NCI-H1417 treated with DMSO at 0.1 percent for 48 hours (cell line): ENCODE measurements at places on chromosomes 7 and 10.

DNA sequence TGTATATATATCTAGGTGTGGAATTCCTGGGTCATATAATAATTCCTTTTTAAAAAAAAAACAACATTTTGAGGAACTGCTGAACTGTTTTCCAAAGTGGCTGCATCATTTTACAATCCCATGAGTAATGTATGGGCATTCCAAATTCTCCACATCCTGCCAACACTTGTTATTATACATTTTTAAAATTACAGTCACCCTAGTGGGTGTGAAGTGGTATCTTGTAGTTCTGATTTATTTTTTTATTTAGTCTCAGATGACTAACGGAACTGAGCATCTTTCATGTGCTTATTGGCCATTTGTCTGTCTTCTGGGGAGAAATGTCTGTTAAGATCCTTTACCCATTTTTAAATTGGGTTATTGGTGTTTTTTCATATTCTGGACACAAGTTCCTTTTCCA, 12.0 kb upstream of the KLHL7 start:
- no peak for DNase-seq

DNA sequence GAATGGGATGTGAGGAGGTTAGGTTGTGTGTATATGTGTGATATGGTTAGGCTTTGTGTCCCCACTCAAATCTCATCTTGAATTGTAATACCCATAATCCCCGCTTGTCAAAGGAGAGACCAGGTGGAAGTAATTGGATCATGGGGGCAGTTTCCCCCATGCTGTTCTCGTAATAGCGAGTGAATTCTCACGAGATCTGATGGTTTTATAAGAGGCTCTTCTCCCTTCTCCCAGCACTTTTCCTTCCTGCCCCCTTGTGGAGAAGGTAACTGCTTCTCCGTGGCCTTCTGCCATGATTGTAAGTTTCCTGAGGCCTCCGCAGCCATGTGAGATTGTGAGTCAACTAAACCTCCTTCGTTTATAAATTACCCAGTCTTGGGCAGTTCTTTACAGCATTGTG, 47.3 kb downstream of the NPVF start:
- no peak for DNase-seq

DNA sequence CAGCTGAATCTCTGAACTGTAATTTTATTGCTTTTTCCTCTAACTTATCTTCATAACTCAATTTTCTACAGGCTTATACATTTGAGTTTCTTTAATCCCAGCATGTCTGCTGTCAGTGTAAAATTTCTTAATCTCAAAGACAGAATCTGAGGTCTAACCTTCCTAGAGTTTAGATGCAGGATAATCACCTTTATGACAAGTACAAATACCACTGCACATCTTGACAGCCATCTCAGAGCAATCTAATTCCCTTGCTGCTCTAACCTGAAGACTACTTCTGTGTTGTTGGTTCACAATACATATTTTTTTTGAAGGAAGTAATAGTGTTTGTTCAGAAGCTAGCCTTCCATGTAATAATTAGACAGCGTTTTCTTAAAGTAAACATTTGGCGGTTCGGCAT, 424.2 kb upstream of the ZWINT start:
- DNase-seq = no peak

DNA sequence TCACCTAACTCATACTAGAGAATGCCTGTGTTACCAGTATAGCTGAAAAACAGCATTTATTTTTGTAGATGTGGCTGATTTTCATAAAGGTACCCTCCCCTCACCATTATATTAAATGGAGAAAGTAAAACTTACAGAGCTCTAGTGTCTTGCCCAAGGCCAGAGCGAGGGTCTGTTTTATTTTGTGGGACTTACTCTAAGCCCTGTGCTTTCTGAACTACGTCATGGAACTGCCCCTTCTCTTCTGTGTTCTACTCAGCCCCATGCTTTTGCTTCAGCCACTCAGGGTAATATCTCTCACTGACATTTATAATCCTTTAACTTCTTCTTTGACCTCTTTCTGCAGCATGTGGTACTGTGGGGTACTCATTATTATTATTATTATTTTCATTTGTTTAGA, 10.3 kb upstream of the ZNF786 start:
- DNase-seq = no peak

- DNase-seq = peak; percentile 26
These were observed 194.7 kb upstream of the SEMA3A start for GRCh38 chr7:84389242-84389641.

- DNase-seq = no peak
These were observed 43.8 kb upstream of the ATRNL1 start for GRCh38 chr10:115049318-115049717.

DNA sequence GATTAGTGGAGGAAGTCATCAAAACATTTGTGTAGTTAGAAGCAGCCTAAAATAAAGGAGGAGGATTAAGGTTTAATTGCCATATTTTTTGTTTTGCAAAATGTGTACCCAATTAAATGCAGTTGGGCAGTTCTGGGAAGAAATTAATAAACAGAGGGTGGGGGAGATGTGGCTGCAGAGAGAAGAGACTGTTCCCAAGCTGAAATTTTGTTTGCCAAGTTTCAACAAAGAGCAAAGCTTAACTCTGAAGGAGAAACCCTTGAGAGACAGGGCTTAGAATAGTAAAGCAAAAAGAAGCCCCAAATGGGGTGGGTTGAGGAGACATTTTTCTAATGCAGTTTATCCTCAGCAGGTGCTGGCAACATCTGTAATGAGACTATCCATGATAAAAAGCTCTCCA, 298.0 kb upstream of the NRP1 start:
- no peak for DNase-seq

DNA sequence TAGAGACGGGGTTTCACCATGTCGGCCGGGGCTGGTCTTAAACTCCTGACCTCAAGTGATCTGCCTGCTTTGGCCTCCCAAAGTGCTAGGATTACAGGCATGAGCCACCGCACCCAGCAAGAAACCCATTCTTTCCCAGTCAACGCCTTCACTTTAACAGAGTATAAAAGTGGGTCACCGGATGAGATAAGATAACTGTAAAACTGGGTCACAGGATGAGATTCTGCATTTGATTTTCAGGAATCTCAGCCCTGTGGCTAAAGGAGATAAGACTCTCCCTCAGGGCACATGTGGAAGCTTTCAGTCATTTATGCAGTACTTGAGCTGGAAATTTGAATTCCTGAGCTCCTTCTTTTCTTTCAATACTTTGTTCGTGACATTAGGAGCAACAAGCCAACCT, 70.8 kb downstream of the LRRC17 start:
- no peak for DNase-seq

DNA sequence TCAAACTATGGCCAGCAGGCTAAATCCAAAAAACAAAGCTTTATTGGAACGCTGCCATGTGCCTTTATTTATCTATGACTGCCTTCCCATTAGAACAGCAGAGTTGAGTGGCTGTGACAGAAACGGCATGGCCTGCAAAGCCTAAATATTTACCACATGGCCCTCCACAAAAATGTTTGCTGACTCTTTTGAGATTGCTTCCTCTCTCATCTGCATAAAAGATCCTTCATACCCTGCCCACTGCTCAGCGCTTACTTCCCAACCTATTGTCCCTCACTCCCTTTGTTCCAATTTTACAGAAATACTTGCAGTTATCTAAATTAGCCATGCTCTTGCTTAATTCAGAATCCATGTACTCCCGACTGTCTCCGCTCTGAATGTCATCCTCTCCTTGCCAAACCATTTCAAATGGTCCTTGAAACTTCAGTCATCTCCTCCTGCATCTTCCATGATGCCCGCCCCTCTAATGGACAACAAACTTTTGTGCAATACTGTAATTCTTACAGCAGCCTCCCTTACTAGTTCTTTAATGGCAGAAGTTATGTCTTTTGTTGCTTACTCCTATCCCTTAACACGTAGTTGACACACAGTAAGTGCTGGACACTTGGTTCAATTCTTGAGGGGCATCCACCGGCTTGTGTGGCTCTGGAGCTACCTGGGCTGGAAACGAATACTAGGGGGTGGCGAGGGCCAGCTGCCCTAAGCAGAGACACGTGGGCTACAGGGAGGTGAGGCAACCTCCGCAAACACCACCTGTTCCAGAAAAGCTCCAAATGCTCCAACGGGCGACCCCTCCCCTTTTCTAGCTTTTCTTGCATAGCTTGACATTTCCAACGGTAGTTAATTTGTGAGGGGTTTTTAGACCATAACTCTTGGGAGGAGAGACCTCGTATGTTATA, 832 bp downstream of the XRCC2 start:
- DNase-seq = no peak

DNA sequence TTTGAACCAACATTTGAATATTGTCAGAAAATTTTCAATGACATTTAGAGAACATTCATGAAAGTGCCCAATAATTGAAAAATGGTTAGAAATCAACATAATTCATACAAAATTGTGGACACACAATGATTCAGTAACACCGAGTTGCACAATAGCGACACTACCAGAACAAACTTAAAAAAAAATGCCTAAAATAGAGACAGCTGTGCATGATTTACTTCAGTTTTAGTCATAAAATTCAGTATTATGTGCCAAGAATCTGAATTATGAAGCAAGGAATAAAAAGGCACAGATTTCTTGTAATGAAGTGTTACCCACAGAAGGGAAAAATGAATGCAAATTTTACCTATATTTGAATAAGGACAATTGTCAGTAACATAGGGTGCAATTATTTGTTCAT, 396.0 kb downstream of the SEMA3D start:
- DNase-seq = no peak

- DNase-seq = no peak
These were observed 95.5 kb downstream of the TACC2 start for GRCh38 chr10:122084286-122085041.

DNA sequence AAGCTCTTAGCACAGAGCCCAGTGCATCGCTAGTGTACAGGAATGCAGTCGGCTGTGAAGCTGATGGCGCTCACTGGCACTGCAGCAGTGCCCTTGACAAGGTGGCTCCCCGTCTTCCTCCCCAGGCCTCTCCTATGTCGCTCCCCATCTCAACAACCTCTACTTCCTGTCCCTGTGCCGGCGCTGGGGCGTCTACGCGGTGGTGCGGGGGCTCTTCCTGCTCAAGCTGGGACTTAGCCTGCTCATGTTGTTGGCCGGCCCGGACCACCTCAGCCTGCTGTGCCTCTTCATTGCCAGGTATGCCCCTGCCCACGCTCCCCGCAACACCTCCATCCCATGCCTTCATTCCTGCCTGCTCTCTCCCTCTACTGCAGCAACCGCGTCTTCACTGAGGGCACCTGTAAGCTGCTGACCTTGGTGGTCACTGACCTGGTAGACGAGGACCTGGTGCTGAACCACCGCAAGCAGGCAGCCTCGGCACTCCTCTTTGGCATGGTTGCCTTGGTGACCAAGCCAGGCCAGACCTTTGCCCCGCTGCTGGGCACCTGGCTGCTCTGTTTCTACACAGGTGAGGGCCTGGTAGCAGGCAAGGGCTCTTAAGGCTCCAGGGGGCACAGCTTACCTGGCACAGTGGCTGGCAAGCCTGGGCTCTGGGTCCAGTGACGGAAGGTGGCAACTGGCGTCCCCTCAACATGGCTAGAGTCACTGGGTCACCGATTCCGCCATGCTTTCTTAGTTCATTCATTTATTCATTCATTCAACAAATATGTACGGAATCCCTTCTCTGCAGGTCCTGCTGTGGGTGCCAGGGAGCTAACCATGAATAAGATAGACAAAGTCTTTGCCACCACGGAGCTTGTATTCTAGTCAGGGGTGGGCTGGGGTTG, 22.3 kb upstream of the C10orf95 start:
- no peak for DNase-seq

- no peak for DNase-seq
These were observed 23.2 kb downstream of the NKX2-3 start for GRCh38 chr10:99555825-99556523.

DNA sequence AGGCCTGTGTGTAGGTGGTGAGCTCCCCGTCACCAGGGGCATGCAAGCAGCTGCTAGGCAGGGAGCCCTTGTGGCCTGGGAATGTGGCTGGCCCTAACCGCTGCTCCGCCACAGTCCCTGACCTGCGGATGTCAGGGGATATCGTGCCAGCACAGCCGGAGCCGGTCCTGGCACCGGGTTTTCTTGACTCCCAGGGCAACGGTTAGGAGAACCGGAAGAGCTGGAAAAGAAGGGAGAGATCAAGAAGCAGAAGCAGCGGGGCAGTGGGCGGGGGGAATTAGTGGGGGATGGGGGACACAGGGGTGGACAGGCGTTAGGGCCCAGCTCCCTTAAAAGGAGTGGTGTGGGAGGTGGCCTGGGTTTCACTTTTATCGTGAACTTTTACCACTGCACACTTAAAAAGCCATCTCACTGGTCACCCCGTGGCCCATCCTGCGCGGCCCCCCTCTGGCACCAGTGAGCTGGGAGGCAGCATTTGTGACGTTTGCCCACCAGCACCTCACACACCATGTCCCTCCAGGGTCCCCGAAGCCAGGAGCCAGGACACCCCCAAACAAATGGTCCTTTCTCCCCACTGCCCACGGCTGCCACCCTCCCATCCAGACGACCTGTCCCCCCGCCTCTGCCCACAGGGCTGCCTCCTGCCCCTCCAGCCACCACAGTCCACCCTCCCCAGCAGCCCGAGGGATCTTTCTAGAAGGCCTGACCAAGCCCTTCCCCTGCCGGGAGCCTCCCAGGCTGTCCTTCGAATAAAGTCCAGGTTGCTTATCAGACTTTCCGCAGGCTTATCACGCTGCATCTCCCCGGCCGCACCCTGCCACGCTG, 1.8 kb upstream of the MICALL2 start:
- DNase-seq = no peak

DNA sequence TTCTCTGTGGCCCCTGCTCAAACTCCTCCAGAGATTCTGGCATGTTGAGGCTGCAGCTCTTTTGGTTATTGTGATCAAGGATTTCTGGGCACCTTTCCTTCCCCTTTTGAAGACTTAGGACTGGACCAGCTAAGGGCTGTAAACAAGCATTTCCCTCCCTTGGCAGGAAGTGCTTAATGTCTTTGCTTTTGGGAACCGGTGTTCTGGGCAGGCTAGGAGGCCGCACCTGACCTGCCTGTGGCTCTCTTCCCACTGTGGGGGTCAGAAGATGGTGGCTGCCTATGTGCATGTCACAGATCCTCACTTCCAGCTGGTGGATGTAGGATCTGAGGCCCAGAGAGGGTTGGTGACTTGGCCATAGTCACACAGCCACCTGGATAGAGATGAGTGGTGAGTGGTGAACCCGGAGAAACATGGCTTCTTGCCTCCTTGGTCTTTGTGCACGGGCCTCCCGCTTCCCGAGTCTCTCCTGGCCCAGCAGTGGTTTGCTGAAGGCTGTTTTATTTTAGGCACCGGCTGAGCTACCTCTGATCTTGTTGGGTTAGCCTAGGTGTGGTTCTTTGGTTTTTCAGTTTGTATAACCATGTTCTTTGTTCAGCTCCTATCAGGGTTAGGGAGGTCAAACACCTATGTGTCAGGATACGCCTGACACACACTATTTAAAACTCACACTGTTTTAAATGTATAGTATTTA, 82.0 kb downstream of the GRK5 start:
- no peak for DNase-seq

GRCh38 chr7:34133983-34134782, 228.8 kb downstream of the BMPER start:
- peak; percentile 10 for DNase-seq

- no peak for DNase-seq
These were observed 5.2 kb upstream of the POT1 start for GRCh38 chr7:124934841-124935240.
